ENCODE measurements at places on chromosomes 13 and 19. TPM values are rescaled to one million over a fixed set of nuclear protein-coding genes. Genes with fewer than 3 reads are reported as not detected.
A peak's percentile ranks its signal among the peaks of the same experiment; 100 is the strongest.

Gene SIGLEC10
- not detected for total RNA-seq

Gene CEACAM16
- total RNA-seq = not detected

Gene RPL18A
- total RNA-seq = 1,840 TPM

Gene SAMD1
- total RNA-seq = 74.0 TPM

Gene ATP12A
- 1.3 TPM for total RNA-seq

Gene ZNF805
- total RNA-seq = 21.1 TPM

Gene PCCA
- total RNA-seq = 38.7 TPM

Gene CYP2A7
- total RNA-seq = not detected

Gene ISOC2
- total RNA-seq = 38.6 TPM

Gene CPB2
- not detected for total RNA-seq

DNA sequence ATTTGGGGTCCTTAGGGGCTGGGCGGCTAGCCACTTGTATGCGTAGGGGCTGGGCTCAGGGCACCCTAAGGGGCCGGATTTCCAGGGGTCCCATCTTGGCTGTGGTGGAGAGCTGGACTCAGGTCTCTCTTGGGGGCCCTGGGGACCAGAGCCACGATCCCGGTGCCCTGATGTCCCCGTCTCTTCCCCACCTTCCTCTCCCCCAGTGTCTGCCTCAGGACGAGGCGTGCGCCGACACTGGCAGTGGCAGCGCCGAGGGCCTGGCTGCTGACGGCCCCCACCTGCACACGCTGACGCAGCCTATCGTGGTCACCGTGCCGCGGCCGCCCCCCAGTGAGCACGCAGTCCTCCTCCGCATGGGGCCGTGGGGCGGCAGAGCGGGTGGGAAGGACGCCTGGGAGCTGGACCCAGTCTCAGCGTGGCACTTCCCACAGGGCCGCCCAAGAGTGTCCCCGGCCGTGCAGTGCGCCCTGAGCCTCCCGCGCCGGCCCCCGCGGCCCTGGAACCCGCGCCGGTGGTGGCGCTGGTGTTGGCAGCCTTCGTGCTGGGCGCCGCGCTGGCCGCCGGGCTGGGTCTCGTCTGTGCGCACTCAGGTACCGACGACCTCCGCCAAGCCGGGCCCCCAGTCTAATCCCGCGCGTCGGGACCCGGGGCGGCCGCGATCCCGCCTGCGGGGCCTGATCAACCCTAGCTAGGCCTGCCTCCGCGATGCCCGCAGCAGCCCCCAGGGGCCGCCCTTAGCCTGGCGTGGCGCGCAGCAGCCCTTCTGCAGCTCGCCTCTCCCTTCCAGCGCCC, 2.7 kb upstream of the SNAPC2 start:
- DNase-seq = peak; percentile 38

- no peak for DNase-seq
These were observed 8.1 kb downstream of the SLC25A42 start for GRCh38 chr19:19071897-19072296.

GRCh38 chr19:33519416-33519815, 2.2 kb downstream of the PEPD start:
- DNase-seq = no peak

DNA sequence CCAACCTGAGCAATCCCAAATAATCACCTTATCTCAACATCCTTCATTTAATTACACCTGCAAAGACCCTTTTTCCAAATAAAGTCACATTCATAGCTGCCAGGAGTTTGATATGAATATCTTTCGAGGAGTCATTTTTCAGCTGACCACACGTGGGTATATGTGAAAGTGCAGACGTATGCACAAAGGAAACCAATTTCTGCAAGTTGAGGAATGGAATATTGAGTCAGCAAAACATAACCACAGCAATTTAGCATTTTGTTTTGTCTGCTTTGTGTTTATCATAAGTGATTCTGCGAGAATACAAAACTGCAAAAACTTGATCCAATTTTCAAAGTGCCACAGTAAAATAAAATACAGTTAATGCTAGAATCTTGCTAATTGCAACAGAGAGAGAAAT, 295.9 kb downstream of the SUCLA2 start:
- DNase-seq = no peak

GRCh38 chr13:35157143-35157755, 215.2 kb downstream of the NBEA start:
- DNase-seq = no peak

DNA sequence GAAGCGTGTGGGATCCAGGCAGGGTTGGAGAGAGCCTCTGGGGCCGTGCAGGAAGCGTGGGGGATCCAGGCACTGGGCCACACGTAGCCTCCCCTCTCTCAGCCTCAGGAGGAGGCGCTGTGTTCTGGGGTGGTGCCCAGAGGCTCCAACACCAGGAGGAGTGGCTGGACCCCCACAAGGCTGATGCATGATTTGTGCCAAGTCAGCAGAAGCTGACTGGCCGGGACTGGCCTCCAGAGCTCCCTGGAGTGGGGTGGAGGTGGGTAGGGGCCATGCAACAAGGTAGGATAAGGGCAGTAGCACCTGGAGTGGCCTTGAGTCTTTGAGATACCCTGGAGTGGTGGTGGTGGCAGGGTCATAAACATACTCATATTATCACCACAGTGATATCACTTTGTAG, 75.3 kb downstream of the ERICH6B start:
- no peak for DNase-seq

- no peak for DNase-seq
These were observed 1.3 kb downstream of the NCLN start for GRCh38 chr19:3186891-3187661.

- no peak for DNase-seq
These were observed 63.6 kb upstream of the KLF12 start for GRCh38 chr13:74197677-74198429.

DNA sequence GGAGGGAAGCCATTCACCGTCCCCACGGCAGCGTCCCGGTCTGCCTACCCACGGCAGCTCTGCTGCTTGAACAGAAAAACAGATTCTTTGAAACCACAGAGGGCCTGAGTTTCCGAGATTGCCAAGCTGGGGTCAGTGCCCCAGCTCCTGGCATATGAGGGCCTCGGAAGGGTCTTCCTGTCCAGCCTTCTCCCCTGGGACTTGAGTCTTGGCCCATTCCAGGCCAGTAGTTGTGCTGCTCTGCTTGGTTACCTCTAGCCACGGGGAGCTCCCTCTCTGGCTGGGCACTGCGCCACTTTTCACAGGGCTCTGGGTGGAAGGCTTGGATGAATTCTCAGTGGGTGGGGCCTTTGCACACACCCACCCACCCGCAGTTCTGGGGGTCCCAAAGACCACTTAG, 8.6 kb upstream of the SPIB start:
- DNase-seq = no peak

- no peak for DNase-seq
These were observed 181.1 kb downstream of the FGF14 start for GRCh38 chr13:102220681-102221228.

DNA sequence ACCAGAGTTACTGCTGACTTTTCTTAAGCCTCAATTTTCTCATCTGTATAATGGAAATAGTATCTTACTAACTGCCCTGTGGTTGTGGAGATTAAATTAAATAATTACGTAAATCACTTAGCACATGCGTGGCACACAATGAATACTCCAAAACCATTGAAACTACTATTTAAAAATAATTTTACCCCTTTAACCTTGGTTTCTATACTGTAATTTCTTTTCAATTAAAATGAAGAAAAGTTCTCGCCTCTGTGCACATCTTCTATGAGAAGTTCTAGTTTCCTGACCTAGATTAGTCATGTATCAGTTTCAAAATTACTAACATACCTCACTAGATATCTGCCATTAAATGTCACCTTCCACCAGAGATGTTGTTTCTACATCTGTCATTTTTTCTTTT, 5.7 kb downstream of the SLITRK1 start:
- DNase-seq = no peak

GRCh38 chr13:77779552-77780272, 82.2 kb downstream of the SLAIN1 start:
- no peak for DNase-seq

- peak; percentile 75 for DNase-seq
These were observed 11.6 kb upstream of the JUND start for GRCh38 chr19:18292810-18293641.

DNA sequence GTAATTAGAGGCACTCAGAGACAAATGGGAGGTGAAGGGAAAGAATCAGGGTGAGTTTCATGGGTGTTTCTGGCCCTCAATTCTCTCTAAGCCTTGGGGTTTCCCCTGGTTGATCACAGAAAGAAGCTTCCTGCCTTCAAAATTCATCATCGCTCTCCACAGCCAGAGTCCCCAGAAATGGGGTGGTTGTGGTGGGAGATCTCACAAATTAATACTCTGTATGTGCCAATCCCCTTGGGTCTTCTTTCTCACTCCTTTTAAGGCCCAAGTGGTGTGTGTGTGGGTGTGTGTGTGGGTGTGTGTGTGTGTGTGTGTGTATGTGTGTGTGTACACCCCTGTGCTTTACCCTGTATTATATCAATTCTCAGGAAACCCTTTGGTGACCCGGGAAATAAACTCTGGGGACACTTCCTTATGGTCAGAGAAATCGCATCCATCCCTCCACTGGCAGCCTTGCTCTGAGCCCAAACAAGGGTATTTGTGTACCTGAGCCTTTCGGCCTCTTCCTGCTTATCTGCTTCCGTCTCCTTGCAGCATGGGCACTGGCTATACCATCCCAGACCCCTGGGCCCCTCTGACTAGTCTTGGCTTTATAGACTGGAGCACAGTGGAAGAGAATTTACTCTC, 2.8 kb upstream of the FCGBP start:
- DNase-seq = no peak

- no peak for DNase-seq
These were observed at the start of gene ADAMTSL5 for GRCh38 chr19:1512671-1513498. Gene ADAMTSL5, minus strand, starts transcription at chr19:1513019. Its CDS starts 2,076 bp downstream, at chr19:1510943.

- DNase-seq = no peak
These were observed 692 bp downstream of the RGS9BP start for GRCh38 chr19:32676186-32676894.
